Activated T-cell treated with anti-CD3 and anti-CD28 coated beads, Interleukin-2, amount 50 U/mL, for 24 hours (primary cell): ENCODE measurements at places on chromosomes 2 and 18.
A peak's percentile ranks its signal among the peaks of the same experiment; 100 is the strongest.

DNA sequence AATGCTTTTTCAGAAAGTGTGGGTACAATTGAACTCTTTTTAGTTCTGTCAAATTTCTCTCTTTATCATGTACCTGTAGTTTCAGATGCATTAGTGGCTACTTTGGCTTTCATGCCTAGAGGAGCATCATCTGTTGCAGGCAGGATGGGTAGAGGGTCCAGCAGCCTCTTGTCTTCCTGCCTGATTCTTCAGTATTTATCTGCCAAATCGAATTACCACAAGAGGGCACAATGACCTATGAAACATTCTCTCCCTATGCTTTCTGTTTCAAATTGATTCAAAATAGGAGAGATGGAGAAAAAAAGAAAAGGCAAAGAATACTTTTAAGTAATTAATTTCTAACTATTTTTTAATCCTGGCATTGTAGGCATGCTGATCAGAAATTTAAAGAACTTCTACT, 477.2 kb downstream of the TRIB2 start:
- no peak for DNase-seq

DNA sequence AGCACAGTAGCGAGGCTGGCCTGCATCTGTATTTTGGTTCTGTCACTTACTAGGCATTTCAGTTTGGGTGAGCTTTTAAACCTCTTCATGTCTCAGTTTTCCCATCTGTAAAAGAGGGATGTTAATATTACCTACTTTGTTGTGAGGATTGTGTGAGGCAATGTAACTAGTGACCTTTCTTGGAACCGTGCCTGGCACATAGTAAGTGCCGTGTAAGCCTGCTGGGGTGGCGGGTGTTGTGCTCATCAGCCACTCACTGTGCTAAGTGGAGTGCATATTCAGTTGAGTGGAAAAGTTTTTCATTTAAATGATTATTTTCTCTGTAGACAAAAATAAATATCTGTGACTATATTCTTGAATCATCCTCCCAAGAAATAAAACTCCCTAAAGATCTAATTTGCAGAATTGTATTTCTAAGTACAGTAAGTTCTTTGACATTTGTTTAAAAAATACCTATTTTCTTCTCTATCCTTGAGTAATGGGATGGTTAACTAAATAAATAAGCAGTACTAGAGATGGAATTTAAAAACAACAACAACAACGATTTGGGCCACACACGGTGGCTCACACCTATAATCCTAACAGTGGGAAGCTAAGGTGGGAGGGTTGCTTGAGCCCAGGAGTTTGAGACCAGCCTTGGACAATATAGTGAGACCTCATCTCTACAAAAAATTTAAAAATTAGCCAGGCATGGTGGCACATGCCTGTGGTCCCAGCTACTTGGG, 56.7 kb downstream of the MALT1 start:
- no peak for DNase-seq

DNA sequence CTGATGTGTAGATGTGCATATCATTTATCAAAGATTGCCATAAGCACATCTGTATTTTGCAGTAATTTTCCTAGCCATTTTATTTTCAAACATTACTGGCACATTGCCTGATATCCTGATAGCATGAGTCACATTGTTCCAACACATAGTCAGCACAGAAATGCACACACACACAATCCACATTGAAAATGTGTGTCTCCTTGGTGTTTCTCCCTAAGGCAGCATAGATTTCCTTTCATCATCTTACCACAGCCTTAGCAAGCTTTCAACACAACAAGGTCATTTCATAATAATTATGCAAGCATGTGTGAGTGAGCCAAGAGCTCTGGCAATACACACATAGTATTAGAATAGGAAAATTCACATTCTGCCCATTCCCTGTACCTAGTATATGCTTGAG, 245.4 kb upstream of the MEIS1 start:
- DNase-seq: no peak

DNA sequence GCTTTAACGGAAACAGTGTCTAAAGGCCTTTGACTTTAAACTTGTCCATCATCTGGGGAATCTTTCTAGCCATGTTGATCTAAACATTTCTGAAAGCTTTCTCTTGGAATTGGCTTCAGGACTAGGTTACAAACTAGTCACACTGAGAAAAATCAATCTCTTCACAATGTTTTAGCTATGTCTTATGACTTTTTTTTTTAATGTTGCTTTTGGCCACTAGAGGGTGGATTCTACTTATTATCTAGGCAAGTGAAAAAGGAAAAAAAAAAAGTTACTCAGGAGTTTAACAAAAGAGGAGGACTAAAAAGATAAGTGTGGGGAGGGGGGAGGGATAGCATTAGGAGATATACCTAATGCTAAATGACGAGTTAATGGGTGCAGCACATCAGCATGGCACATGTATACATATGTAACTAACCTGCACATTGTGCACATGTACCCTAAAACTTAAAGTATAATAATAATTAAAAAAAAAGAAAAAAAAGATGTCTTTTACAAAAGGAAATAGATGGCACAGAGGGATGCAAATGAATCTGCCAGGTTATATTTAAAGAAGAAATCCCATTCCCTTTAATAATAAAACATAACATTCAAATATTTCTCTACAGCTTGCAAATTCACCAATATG, 160.4 kb upstream of the PID1 start:
- no peak for DNase-seq

GRCh38 chr2:200796561-200796960, 15.1 kb upstream of the BZW1 start:
- no peak for DNase-seq

DNA sequence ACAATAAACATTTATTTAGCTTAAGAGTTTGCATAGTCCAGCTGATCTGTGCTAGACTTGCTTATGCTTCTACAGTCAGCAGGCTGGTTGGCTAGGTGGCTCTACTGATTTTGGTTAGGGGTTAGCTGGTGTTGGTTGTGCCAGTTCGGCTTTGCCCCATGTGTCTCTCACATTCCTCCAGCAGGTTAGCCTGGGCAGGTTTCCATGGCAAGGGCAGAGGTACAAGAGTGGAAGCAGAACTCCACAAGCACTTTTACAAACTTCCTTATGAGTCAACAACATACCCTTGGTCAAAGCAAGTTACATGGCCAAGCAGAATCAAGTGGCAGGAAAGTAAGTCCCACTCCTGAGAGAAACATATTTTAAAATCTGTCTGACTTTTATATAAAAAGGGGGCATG, 82.3 kb downstream of the SS18 start:
- DNase-seq: no peak

GRCh38 chr2:239532250-239532649, 131.4 kb upstream of the HDAC4 start:
- no peak for DNase-seq

DNA sequence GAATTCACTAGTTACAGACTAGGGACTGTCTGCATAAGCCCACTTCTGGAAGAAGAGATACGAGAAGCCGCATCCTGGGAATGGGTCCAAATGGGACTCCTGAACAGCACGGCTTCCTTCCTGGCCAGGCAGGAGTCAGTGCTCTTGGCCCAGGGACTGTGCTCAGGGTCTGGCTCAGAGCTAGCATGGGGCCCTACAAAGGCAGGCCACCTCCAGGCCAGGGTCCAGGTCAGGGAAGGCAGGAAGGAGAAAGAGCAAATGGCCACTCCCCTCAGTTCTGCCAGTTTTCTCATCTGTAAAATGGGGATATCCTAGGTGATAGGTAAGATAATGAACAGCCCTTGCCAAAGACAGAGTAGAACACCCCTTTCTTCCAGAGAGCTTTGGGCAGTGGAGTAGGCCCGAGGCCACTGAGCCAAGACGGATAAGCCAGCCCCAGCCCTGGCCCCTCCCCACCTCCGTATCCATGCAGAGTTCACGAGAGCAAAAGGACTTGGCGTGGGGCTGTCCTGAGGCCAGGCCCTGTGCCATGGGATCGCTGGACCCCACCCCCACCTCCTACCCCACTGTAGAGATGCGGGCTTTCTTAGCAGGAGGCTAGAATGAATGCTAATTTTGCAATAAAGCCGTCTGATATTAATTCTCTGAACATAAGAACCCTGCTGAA, 190.1 kb downstream of the MGAT5 start:
- DNase-seq: no peak

- peak; percentile 35 for DNase-seq
Observed at GRCh38 chr18:5543773-5544389, at the start of gene EPB41L3. TSS of gene EPB41L3 (minus strand) at chr18:5543997. CDS start at chr18:5489183, 54,814 bp downstream.

DNA sequence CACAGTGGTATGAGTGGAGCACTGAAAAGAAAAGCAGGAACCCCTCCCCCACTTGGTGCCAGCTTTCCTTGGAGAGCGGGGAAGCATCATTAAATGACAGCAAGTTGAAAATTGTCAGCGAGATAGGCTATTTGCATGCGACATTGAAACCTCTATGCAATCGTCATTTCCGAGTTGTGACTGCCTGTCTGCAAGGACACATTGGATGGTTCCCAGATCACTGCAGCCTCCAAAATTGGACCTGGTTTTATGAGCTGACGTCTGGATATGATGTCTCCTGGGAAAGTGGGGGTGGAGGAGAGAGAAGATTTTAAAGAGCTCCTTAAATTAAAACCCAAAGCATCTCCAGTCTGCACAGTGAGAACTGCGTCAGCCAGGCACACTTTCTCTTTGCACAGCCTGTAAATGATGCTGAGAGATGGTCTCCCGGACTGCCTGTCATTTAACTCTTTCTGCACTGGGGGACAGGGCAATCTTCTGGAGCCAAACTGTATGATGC, 57.8 kb upstream of the KIF5C start:
- no peak for DNase-seq

DNA sequence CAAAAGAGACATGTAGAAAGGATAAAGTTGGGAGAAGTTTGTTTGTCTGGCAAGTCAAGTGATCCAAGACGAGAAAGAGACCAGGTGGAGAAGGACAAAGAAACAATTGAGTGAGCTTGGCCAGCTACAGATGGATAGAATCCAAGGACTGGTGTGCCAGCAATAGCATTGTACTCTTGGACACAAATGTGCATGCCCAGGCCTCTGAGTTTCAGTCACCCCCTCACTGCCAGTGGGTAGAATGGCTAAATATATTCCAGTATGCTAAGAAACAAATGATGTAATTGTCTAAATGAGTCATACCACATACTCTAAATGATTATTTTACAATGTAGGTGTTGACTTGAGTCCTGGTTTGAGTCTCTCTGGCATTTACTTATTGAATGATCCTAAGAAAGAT, 881.3 kb downstream of the LRRTM4 start:
- no peak for DNase-seq

DNA sequence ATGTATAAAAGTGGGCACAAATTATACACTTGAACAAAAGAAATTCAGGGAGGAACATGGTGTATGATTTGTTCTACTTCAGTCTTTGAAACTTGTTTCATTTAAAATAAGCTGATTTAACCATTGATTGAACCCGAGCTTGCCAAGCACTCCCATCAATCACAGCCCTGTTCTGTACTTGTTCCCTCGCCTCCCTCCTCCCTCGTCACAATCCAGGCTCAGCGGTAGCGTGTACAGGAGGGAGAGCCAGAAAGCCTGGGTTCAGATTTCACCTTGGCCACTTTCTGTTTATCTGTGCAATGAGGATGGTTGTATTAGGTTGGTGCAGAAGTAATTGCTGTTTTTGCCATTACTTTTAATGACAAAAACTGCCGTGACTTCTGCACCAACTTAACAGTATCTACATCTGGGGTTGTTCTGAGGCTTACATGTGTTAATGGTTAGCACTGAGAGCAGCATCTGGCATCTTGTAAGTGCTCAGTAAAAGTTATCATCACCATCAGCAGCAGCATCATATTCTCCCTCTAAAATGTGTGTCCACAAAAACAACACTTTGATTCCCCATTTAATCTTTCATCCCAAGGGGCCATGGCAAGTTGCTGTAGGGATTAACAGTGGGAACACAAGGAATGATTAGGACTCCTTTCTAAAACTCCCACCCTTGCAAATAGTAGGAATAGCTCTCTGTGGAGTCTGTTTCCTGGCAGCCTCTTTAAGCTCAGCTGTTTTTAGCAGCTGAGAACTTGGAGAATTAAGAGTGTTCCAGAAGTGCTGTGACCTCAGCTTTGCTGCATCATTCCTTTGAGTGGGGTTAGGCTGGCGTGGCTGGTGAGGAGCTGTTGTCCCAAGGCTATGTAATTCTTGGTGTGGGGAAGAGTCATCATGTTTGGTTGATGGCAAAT, 4.7 kb downstream of the DPYSL5 start:
- DNase-seq: no peak

- DNase-seq: peak; percentile 75
Observed at GRCh38 chr2:97699765-97700444, 13.5 kb upstream of the ZAP70 start.

GRCh38 chr18:26495287-26495686, 53.1 kb downstream of the KCTD1 start:
- DNase-seq: no peak

DNA sequence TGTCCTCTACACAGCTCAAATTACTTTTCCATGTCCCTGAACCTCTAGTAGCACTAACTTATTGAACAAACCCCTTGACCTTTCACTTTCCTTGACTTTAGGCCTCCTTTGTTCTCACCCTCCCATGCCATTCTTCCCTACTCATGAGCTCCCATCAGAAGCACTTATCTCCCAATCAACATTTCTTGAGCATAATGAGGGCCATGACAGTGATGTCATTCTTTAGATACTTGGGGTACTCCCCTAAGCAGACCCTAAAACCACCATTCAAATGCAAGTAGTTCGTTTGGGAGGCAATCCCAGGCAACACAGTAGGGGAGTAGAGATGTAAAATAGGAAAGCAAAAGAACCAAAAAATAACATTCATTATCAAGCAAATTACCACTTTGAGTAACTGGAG, 115.9 kb upstream of the ARHGAP28 start:
- DNase-seq: no peak
